AG08395 (cell line): ENCODE measurements at places on chromosomes 16 and 17.

DNA sequence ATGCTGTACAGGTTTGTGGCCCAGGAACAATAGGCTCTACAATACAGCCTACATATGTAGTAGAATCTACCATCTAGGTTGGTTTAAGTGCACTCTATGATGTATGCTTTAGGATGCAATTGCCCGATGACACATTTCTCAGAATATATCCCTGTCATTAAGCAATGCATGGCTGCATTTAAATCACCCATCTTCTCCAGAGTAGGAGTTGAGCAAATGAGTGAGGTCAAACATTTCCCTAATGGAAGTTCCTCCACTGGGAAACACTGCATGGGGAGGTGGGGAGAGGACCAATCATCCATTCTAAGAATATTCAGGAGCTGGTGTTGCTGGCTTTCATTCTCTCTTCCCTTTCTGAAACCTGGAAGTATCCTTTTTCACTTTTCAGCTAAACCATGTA is 2.0 kb upstream of the PCTP start:
- DNase-seq, result no peak

- no peak for DNase-seq
Observed at GRCh38 chr16:49523435-49524159, 150.0 kb downstream of the C16orf78 start.

GRCh38 chr16:84323606-84324005 is 28.9 kb downstream of the WFDC1 start:
- DNase-seq, result no peak

- DNase-seq, result no peak
Observed at GRCh38 chr16:85940214-85940613, 41.3 kb downstream of the IRF8 start.

- DNase-seq, result peak; percentile 92
Observed at GRCh38 chr17:57889892-57890856, 40.3 kb upstream of the MRPS23 start.

- no peak for DNase-seq
Observed at GRCh38 chr17:50790618-50791017, 23.3 kb upstream of the ANKRD40CL start.

DNA sequence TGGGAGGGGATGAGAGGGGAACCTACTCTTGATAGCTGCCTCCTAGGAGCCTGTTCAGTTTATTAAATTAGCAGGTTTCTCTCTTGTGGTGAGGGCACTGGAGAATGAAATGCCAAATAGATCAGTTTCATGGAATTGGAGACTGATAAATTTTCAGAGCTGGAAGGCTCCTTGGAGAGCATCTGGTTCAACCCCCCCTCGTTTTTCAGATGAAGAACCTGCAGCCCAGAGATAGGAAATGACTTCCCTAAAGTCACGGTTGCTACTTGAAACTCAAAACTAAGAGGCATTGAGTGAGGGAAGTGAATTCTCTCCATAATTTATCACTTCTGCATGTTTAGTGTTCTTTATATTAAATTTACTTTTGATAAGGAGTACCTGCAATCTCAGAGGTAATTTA is 366.0 kb upstream of the CCL2 start:
- no peak for DNase-seq

DNA sequence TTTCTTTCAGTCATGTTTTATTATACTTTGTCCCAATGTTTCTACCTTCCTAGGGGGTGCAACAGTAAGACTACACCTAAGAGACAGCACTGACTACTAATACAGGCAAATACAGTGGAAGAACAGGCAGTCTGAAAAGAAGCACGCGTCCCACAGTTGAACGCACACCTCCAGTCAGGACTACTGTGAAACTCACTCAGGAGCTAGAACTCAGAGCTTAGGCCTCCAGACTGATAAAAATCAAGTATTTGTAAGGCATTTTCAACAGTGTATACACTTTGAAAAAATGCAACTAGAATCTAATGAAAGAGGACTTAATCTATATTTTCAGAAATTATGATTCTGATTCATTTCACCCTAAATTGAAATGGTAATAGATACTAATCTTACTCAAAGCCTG is 14.4 kb downstream of the ITFG1 start:
- DNase-seq, result no peak

DNA sequence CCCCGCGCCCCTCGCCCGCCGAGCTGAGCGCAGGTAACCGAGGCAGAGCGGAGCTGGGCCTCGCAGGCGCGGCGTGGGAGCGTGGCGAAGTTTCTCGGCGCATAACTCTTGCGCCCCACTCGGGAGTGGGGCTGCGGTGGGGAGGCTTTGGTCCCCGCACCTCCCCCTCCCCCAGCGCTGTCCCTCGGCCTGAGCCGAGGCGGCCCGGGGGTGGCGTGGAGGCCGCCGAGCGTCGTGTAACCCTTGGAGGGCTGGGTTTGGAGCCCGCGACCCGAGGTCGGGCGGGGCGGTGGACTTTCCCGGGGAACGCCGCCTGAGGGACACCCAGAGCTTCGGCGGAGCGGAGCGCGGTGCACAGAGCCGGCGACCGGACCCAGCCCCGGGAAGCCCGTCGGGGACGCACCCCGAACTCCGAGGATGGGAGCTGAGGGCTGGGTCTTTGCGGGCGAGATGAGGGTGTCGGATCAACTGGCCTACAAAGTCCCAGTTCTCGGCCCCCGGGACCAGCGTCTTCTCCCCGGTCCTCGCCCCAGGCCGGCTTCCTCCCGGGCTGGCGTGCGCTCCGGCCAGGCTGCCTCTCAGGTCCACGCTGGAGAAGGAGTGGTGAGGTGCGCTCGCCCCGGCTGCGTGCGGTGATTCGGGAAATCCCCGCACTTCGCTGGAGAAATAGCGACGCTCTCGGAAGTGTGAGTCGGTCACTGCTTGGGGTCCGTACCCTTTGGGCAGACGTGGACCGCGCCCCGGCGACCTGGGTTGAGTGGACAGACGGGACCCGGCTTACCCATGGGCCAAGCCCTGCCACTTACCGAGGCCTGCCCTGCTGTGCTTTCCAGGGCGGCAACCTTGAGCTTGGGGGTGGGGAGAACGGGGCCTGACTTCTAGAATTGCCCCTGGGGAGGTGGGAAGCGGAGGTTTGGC is 168.4 kb downstream of the RAB11FIP4 start:
- peak; percentile 15 for DNase-seq

- no peak for DNase-seq
Observed at GRCh38 chr17:1042486-1042885, 45.6 kb downstream of the TIMM22 start.

GRCh38 chr17:10243883-10244844 is 45.8 kb upstream of the GAS7 start:
- peak; percentile 81 for DNase-seq

- no peak for DNase-seq
Observed at GRCh38 chr16:23979441-23979840, 143.7 kb downstream of the PRKCB start.

DNA sequence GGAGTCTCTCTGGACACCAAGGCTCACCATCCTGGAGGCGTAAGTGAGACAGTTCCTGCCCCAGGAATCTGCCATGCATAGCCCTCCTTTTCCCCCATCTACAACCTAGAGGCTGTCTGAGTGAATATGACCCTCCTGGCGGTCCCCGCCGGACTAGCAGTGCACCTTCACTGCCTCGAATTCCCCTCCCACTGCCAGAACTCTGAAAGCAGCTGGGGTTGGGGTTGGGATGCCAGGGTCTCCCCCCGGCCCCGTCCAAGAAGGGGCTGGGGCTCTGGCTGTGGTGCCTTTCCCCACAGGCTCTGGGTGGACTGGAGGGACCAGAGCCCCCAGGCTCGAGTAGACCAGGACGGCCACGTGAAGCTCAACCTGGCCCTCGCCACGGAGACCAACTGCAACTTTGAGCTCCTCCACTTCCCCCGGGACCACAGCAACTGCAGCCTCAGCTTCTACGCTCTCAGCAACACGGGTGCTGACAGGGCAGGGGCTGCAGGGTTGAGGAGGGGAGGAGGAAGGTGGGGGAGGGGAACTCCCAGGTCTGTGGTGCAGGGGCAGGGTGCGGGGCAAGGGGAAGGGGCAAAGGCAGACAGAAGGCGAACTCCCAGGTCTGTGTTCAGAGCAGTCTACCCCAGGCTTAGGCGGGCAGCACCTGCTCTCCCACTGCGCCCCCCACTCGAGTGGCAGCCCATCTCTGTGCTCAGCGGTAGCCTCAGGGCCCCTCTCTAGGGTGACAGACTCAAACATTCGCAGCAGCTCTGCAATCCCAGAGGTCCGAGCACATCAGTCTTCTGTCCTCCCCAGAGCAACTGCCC is 1.2 kb downstream of the ZACN start:
- DNase-seq, result no peak

DNA sequence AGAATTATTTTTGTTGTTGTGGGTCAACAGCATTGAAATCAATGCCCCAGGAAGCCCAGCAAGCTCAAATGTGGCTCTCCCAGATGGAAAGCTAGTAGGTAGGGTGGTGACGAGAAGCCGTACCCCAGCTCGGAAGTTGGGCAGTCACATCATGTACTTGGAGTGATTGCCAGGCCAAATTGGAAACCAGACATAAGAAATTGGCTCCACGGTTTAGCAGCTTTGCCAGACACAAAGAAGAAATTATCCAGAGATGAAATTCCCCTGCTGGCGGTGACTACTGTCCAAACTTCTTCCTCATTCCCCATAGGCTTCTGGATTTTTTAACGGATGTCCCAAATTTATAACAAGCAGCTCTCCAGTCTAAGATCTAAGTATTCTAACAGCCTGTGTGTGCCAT is 95.9 kb downstream of the OR1D5 start:
- no peak for DNase-seq

GRCh38 chr17:47324224-47325020 is 667 bp downstream of the EFCAB13 start:
- peak; percentile 37 for DNase-seq

DNA sequence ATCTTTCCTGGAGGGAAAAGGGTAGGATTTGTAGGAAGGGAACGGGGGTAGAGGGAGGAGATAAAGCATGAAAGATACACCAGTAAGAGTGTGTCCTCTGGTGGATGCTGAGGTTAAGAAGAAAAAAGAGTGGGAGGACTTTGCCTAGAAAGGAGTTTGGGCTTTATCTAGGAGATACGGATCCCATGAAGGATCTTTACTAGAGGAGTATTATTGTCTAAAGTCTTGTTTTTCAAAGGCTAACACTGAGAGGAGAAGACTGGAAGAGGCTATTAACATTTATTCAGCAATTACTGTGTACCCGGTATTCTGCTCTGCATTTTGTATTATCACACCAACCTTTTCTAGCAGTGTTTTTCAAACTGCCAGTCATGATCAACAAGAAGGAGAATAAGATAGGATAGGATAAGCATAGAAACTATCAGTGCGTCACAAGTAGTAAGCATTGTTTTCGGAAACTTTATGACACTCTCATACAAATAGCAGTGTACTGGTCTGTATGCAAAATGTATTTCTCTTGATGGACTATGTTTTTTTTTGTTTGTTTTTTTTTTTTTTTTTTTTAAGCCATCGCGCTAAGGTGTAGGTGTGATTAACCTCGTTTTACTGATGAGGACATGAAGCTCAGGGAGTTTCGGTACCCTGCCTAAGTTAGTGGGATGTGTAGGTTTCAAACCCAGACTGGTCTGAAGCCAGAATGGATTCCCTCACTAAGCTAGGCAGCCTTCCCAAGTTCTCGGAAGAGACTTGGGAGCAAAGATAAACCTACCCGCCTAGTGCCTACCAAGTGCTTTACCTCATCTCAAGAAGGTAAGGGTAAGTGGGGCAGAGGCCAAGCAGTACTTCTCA is 1.3 kb upstream of the SP2 start:
- no peak for DNase-seq

GRCh38 chr17:63082273-63082861 is 116.3 kb downstream of the TANC2 start:
- DNase-seq, result peak; percentile 18

DNA sequence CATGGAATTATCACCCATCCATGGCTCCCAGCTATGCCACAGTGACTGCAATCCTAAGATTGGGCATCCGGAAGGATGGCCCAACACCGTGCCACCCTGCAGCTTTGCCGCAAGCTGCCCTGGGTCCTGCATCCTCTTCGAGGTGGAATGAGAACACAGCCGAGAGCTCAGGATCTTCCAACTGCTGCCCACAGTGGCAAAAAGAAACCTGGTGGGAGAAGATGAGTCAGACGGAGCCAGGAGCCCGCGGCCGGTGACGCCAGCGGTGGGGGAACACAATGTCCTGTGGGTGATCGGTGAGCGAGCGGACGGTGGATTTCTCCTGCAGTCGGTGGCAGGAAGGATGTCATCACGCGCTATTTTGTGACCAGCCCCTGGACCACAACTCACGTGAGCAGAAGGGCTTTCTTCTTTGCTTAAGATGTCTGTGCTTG is 20.1 kb downstream of the CD7 start:
- DNase-seq, result peak; percentile 42

- no peak for DNase-seq
Observed at GRCh38 chr16:77705351-77705750, 17.0 kb upstream of the NUDT7 start.

- no peak for DNase-seq
Observed at GRCh38 chr16:86886651-86887050, 308.3 kb downstream of the FOXL1 start.

- DNase-seq, result no peak
Observed at GRCh38 chr17:50476545-50477315, 1.9 kb upstream of the RSAD1 start.

- no peak for DNase-seq
Observed at GRCh38 chr16:28098959-28099945, 35.7 kb upstream of the GSG1L start.
